Activated CD4-positive, alpha-beta T cell treated with anti-CD3 and anti-CD28 coated beads, Interleukin-10, Interleukin-2, amounts not matched to agents 100 ng/mL and 50 ng/mL, durations not matched to agents 16 hours and 8 hours (primary cell): ENCODE measurements at places on chromosomes 5 and 9.

DNA sequence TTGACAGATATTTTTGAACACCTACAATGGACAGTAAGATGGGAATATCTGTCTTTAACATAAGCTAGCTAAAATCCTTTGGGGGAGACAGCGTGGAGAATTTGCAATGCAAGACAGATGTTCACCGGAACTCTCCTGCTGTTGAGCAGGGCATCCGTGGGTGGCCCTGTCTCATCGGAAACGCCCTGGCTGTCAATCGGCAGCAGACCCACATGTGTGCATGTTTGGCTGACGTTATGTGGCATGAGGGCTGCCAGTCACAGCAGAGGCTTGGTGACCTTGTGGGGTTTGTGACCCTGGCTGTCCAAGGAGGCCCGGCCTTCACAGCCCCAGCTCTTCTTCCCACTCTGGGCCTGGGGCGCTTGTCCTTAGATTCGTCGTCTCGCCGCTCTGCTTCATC, 129.7 kb upstream of the OTULINL start:
- no peak for DNase-seq

DNA sequence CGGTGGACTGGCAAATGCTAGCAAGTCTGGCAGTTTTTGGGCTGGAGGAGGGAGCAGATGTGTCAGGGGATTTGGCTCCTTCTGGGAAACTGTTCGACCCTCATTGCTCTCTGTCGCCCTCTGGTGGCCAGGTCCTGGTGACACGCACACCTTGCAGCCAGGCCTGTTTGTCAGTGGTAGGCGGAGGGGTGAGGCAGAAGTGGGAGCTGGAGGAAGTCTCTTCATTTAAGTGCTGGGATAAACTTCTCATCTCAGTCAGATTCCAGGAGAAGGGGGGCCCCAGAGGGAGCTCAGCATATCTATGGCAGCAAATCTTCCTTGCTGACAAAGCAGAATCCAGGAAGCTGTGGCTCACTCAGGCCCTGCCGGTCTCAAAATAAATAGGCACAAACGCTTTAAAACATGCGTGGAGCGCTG, 326.5 kb downstream of the ZSWIM6 start:
- DNase-seq, result peak; percentile 74

- peak; percentile 61 for DNase-seq
Measured at GRCh38 chr9:6646293-6646636, 736 bp upstream of the GLDC start.

- no peak for DNase-seq
Measured at GRCh38 chr5:107295914-107296313, 374.8 kb downstream of the EFNA5 start.

DNA sequence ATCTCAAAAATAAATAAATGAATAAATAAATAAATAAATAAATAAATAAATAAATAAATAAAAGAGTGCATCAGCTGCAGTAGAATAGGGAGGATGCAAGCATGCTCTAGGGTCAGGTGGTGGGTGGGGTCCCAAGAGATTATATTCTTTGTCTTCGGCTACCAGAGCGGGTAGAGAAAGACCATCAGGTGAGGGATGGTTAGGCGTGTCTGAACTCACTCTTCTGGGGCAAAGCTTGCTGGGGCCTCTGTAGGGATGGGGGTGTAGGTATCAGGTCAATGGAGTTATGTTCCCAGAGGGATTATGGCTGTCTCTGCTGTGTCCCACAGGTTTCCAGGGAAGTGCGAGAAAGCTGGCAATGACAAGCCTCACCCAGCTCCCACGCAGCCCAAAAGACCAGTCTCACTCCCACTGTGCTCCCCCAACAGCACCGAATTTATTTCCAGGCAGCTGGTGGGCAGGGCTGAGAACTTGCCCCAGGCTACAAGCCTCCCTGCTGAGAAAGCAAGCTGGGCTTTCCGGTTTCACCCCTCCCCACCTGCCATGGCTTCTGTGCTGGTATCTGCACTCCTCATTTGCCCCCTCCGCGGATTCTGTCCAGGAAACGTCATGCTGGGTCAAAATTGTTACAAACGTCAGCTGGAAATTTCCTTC, 180.8 kb downstream of the LURAP1L start:
- DNase-seq, result no peak

DNA sequence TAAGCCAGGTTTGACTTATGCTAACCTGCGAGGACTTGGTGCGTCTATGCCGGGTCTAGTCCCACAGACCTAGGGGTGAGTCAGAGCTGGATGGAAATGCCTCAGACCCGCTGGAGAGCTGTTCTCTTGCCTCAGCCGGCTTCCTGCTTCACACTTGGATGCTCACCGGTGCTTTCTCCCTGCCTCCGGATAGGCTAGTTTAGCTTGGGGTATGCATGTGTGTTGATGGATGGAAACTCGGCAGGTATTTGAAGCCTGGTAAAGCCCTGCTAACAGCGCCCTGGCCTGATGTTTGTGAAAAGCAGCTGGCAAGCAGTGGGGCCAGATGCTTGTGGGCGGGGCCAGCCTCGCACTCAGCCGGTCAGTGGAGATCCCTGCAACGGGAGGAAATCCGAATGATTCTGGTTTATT, 29.3 kb downstream of the PRRC2B start:
- DNase-seq, result no peak

DNA sequence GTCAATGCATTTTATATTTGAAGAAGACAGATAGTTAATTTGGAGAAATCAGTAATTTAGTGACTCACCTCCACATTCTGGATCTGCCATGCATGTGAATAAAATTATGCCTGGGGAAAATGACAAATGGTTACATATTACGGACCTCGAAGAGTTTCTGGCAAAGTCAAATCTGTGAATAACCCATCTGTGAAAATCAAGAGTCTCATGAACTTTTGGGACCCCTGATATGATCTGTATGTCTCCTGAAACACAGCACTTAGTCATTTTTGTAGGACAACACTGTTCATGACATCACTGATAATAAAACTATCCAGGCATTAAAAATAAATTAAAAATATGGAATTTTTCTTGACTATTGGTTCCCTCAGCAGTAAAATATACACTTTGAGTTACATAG, 584.5 kb downstream of the TLE4 start:
- no peak for DNase-seq

DNA sequence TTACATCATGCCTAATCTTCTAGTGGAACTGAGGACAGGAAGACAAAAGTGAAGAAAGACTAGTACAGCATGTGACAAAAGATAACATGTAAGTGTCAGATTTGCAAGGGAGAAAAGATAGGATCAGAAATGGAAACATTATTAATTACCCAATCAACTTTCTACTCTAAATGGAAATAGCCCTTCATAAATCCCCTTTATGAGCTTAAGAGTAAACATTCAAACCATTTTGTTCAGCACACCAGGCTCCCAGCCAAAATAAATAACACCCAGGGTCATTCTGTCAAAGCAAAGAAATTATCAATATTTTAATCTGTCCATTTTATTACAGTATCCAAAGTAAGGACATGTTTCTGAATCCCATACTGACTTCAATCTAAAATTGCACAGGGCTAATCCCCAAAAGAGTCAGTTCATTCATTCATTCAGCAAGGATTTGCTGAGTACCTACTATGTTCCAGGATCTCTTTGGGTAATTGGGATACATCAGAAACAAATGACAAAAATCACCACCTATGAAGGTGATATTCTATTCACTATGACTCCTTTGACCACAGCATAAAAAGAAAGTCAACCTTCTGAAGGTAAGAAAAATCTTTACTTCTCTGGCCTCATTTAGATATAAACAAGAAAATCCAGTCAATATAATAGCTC, 5.3 kb downstream of the PRELID2 start:
- no peak for DNase-seq

- DNase-seq, result no peak
Measured at GRCh38 chr9:136079211-136079915, 15.7 kb downstream of the NACC2 start.

GRCh38 chr5:35026280-35026840, 21.4 kb downstream of the AGXT2 start:
- DNase-seq, result no peak

- no peak for DNase-seq
Measured at GRCh38 chr9:92774274-92774673, 9.6 kb upstream of the BICD2 start.

DNA sequence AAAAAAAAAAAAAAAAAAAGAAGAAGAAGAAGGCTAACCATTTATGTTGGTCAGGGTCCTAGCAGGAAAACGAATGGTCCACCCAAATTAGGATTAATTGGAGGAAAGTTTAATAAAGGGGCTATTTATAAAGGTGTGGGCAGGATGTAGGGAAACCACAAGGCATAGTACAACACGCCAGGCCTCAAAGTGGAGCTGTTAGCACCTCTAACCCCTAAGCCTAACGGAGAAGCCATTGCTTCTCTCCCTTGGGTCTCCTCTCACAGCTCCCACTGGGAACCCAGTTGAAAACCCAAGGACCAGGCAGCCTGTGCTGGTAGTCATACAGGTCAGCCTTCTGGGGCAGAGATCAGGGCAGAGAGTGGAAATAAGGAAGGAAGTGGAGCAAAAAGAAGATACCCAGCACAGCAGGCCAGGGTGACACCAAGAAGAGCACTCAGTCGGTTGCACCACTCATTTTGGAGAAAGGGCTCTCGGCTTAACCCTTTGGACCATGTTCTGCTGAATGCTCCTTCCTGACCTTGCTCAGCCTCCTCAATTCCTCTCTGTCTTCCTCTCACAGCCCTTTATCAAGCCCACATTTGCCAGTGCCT, 8.8 kb upstream of the GLIPR2 start:
- no peak for DNase-seq

DNA sequence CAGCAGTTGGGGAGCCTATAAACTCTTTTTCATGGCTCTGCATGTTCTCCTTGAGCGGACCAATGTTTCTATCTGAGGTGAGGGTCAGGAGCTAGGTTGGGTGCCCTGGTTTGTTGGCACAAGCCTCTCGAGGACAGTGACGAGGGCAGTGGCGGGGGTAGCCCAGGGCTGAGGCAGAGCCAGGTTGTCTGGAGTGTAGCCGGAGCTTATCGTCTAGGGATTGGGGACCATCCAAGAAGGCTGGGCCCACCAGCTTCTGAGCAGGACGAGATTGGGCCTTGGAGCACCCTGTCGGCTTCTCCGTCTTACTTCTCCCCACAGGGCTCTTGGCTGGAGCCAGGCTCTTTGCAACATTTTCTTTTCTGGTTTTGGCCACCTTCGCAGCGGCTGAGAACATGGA, 13.2 kb upstream of the CCL21 start:
- no peak for DNase-seq

DNA sequence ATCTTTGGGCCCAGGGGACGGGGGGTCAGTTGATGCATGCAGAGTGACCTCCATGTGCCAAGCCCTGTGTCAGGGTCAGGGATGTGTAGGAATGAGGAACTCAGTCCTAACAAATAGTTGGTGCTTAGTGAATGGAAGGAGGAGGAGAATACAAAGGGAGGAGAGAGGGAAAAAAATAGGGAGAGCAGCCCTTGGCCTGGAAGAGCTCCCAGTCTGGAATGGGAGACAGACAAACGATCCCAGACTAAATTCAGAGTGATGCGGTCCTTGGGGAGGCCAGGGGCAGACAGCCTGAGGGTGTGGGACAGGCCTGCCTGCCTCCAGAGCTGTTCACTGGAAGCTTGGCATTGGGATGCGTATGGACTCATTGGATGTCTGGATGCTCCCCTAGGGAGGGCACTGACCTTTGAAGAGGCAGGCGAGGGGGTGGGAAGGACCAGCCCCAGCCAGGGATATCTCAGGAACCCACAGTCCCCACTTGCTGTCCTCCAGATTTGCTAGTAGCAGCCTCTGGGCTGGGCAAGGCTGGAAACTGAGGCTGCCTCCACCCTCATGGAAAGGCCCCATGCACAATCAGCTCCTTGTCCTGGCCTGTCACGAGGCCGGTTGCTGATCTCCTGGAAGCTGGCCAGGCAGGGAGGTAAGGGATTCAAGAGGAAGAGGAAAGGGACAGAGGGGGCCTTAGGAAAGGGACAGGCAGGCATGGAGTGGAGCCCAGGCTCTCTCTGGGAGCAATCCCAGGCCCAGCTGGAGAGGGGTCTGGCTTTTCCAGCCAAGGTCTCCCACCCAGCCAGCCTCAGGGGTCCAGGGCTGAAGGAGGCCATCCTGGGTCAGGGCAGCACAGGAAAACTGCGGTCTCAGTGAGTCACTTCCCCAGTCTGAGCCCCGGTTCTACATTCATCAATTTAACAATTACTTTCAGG, 69.0 kb upstream of the GGTA1 start:
- DNase-seq, result no peak

- no peak for DNase-seq
Measured at GRCh38 chr5:149681252-149681651, 48.9 kb upstream of the PPARGC1B start.

DNA sequence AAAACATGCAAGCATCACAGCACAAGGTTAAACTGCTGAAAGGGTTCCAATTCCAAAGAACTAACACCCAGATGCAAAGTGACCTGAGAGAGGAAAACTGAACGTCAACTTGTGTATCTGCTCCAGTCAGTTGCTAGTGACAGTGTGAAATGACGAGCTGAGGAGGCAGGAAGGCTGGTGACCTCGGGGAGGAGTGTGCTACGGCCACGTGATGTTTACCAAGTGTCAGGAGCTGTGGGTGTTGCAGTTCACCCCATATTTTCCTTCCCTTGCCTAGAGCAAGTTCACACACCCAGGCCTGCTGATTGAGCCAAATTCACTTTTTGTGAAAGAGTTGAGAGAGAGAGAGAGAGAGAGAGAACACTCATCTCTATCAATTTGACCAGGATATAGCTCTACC, 231.6 kb upstream of the ANKH start:
- DNase-seq, result no peak

DNA sequence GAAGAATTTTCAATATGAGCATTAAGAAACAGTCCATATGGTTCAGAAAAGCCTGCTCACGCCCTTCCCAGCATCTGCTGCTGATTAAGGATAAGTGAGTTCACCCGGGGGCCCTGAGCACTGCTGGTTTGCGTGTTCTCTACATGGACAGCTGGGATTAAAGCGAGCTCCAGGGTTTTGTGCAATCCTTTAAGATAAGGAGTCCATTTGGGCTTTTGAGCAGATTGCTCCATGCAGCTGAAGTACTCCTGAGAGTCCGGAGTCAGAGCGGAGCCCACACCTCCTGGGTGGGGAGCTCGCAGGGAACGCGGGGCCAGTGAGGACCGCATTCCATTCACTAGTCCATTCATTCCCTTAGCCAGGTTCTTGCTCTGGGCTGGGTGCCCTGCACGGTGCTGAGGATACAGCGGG, 149.3 kb upstream of the COL5A1 start:
- no peak for DNase-seq

GRCh38 chr5:83450183-83450966, 21.2 kb upstream of the VCAN start:
- no peak for DNase-seq

DNA sequence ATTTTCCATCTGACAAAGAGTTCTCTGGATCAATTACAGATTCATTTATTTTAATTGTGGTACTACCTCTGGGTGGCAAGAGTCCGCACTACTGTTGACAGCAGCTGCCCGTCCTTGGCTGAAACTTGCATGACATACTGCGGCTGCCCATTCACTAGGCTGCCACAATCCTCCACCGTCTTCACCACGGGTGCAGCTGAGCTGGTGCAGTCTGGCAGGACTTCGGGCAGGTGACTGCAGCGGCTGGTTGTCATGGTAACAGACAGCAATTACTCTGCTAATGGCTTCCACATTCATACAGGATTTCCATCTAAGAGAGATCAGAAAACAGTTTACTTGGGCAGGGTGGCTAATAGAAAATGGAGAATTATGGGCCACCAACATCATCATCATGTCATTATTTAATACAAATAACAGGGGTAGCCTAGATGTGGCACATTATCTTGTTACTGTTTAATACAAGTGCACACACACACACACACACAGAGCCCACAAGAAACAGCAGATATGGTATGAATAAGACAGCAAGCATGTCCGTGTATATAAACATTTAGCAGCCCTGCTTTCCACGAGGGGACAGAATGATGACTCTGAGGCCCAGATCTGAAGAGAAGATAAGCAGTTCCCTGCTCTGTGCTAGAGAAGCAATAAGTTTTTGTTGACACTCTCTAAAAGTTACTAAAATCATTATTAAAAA, 112.3 kb downstream of the MARCHF3 start:
- DNase-seq, result no peak

GRCh38 chr5:176606032-176606431, 3.9 kb downstream of the GPRIN1 start:
- no peak for DNase-seq
